ENCODE measurements at places on chromosomes 12 and 14. TPM values are rescaled to one million over a fixed set of nuclear protein-coding genes. Genes with fewer than 3 reads are reported as not detected.

TPPP2 gene
- not detected for total RNA-seq

DNA sequence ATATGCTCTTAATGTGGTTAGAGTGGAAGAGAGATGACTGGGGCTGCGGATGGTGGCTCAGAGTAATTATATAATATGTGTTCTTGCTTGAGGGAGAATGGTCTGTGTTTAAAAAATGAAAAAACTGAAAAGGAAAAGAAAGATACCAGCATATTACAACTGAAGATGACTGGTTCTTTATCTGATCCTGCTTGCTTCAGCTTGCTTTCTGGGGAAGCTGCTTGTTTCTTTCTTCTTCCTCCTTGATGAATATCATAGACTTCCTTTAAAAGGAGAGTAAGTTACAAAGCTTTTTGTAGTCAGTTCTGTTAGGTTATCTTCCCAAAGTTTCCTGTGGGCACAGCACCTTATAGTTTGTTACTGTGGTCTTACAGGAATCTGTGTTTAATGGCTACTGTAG, 210.9 kb downstream of the ERC1 start:
- DNase-seq, result no peak

GRCh38 chr14:53411125-53411524, 258.0 kb upstream of the DDHD1 start:
- no peak for DNase-seq

TRHDE gene
- not detected for total RNA-seq

DNA sequence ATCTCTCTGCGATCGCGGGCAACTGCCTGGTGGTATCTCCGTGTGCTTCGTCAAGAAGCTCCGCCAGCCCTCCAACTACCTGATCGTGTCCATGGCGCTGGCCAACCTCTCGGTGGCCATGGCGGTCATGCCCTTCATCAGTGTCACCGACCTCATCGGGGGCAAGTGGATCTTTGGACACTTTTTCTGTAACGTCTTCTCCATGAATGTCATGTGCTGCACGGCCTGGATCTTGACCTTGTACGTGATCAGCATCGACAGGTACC, 1.6 kb upstream of the HEBP1 start:
- no peak for DNase-seq

- peak; percentile 26 for DNase-seq
Observed at GRCh38 chr12:27460471-27460978, 14.0 kb downstream of the SMCO2 start.

- DNase-seq, result no peak
Observed at GRCh38 chr12:53507603-53507885, 260 bp upstream of the NPFF start.

CFAP251 gene
- total RNA-seq, result 0.52 TPM

DNA sequence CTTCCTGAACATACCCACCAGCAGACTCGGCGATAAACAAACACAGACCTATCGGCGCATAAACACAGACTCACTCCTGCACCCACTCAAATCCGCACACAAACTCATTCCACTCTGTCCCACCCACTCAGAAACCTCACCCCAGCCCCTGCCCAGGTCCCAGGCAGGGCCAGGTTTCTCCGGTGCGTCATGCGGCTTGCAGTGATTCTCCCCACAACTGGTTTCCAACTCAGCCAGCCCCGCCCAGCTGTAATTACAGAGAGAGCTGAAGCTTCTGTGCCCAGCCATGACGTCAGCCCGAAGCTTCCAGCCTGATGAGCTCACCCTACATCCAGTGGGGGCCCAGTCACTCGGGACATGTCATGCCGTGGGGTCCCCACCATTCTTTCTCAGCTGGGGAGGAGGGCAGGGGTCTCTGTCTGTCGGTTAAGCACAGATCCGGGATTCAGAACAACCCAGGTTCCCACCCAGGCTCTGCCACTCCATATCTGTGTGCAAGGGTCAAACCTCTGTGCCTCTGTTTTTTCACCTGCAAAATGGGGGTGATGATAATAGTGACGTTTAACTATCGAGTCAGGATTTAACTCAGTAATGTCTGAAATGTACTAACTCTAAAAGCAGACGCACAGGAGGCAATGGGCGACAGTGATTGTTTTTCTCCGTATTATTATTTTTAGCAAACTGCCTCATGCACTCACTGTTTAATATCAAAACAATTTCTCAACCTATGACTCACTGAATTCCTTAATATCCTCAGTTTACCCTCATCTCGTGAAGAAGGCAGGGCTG, 2.3 kb upstream of the HSPB8 start:
- no peak for DNase-seq

WNT1 gene
- 0.17 TPM for total RNA-seq

PPP1R1A gene
- not detected for total RNA-seq
